Retina (tissue), 1 donor: ENCODE measurements at places on chromosomes 1 and 21.

DNA sequence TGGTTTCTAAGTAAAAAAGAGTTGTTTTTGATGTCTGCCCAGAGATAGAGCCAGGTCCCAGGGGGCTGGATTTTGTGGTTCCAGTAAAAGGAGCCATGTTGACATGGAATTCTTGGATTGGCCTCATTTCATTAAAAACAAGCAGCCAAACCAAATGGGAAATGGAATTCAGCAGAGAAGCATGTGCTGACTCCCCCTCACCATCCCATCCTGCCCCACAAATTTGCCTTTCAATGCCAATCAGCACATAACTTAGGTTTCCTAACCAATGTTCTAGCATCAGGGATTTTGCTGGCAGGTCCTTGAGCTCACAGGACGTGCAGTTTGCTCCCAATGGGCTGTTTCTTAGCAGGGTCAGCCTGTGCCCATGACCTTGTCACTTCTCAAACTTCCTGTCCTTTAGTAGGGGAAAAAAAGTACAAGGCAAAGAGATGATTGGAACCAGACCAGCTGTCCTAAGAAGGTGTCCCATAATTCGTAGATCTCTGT lies 101.5 kb upstream of the GADD45A start:
- DNase-seq: no peak

- DNase-seq: no peak
Measured at GRCh38 chr21:25400427-25400826, 206.9 kb downstream of the MRPL39 start.

GRCh38 chr1:39431927-39432326 lies 59.5 kb upstream of the BMP8A start:
- no peak for DNase-seq

DNA sequence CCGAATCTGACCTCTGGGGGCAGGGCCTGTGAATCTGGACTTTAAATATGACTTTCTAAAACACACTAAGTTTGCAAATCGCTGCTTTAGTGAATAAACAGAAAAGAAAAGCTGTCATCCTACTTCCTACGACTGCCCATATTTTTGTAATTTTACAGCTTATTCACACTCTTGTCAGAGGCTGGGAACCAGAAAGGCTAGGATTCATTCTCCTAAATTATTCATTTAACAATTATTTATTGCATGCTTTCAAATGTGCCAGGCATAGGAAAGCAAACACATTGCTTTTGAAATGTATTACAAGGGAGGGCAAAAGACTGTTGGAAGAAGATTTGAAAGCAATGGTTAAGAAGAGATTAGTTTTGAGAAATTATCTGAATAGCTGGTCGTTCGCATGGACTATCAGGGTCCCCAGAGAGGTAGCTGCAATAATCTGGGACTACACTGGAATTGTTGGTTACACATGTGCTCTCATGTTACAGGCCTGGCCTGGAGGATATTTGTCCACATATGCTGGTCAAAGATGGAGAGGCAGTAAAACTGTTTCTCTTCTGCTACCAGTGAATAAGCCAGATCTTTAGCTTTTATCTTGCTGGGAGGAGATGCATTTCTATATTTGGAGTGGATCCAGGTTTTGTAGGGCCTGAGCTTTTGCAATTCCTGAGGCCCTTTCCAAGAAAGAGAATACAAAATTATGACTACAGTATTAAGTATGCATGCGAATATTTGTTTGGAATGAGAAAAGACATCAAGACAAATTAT lies 29.6 kb upstream of the SFPQ start:
- DNase-seq: no peak

DNA sequence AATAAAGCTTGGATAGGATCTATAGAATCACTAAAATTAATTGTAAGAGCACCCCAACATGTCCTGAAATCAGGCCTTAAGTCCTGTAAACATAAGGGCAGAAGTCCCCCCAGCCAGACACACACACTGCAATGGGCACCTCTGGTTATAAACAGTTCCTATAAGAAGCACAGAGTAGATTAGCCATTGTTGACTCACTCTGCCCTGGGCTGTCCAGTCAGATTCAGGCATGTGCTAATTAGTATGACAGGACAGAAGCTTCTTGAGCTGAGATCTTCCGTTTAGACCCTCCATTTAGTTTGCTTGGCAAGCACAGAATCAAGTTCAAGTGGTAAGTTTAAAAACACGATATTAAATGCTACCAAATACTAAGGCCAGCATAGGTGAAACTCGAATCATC lies 11.8 kb upstream of the DENND1B start:
- DNase-seq: no peak

DNA sequence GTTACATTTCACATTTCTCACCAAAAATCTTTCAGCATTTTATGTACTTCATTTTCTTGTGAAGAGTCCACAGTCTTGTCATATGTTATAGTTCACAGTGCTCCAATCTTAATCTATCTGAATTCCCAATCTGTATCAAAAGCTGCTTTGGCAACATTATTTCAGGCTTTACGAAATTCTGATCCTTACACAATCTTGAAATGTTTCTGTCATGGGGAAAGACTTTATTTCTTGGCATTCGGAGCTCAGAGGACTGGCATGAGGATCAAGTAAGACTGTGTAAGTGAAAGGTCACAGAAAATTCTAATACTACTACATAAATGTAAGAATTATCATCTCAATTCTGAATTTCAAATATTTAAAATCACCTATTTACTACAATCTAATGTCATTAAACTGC lies 2.0 kb downstream of the USP33 start:
- no peak for DNase-seq

DNA sequence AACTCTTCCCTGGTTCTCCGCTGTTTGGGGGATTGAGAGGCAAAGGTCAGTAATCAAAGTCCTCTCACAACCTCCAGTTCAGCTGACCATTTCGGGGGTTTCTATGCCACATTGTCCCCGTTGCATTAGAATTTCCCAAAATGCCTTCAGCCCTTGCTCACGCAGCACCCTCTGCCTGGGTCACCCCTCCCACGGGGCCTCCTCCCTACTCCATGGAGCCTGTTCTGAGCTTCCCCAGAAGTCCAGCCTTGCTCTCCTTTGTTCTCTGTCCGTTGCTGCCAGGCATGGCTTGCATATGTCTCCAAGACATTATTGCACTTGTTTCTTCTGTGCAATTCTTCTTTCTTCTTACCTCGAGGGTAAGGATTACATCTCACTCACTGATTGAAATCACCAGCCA lies 16.5 kb downstream of the DMRTB1 start:
- no peak for DNase-seq

- DNase-seq: no peak
Measured at GRCh38 chr1:53112271-53112774, 30.1 kb downstream of the SLC1A7 start.

DNA sequence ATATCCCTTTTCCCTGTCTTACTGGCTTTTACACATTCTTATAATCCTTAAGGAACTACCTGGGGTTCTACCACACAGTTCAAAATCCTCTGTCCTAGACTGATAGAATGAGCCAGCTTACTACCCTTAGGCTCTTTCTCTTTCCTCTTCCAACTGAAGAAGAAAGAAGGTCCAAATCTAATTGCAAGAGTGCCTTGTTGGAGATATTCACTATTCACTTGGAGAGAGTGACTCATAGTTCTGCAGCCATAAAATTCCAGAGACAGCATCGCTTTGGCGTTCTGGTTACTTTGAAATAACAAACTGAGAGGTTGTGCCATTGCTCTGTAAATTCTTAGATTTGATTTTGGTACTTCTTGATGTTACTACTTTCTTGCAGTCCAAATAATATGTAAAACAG lies 4.2 kb downstream of the CADM3 start:
- no peak for DNase-seq

DNA sequence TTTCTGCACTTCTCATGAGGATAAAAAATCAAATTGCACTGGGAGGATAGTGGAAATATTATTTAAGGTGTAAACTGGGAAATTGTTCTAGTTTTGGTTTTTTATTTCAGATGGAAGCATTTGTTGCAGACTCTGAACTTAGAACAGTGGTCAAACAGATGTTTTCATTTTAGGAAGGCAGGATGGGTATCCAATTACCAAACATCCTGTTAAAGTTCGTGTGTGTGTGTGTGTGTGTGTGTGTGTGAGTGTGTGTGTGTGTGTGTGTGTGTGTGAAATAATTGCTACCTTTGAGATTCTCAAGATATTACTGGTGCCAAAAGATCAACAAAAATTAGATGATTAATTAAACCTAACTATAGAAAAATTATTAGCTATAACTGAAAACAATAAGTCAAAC lies 24.3 kb upstream of the DUSP10 start:
- DNase-seq: no peak

DNA sequence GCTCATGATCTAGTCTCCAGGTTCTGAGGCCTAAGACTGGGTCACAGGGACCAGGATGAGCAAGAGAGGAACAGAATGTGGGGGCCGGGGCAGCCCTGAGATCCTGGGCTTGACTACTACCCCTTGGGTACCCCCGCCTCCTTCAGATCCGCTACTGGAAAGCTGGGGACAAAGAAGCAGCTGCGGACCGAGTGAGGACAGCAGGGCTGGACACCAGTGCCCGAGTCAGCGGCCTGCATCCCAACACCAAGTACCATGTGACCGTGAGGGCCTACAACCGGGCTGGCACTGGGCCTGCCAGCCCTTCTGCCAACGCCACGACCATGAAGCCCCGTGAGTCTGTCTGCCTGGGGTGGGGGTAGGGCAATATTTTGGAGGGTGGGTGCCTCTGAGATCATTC lies 12.5 kb downstream of the TMEM81 start:
- DNase-seq: no peak

DNA sequence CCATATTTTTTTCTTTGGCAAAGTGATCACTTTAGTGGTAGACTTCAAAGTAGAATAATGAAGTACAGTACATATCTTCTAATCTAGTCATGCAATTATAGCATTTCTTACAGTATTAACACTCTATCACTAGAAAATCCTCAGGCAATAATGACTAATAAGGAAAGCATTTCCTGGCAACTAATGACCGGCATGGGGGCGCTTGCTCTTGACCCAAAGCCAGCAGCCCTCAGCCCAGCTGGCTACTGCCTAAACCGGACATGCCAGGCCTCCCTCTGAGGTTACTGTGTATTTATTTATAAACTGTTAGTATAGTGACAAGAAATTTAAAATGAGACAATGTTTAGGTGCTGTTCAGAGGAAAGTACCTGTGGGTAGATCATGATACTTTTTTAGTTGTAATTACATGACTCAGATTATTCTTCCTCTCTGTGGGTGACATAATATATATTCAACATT lies 633.8 kb downstream of the PTPRC start:
- DNase-seq: no peak

- no peak for DNase-seq
Measured at GRCh38 chr21:42232176-42232825, 13.4 kb downstream of the ABCG1 start.

GRCh38 chr21:35682904-35683549 lies 377.3 kb downstream of the SETD4 start:
- no peak for DNase-seq
